ENCODE measurements at places on chromosomes 16 and 17.

DNA sequence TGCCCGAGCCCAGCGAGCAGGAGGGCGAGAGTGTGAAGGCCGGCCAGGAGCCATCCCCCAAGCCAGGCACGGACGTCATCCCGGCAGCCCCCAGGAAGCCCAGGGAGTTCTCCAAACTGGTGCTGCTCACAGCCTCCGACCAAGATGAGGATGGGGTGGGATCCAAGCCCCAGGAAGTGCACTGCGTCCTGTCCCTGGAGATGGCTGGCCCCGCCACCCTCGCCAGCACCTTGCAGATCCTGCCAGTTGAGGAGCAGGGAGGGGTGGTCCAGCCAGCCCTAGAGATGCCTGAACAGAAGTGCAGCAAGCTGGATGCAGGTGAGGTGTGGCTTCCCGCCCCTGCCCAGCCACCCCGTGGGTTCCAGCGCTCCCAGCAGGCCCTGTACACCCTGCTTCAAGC is 18.0 kb downstream of the FLYWCH1 start:
- DNase-seq, result no peak

- no peak for DNase-seq
Measured at GRCh38 chr16:85054948-85055492, 27.4 kb downstream of the KIAA0513 start.

DNA sequence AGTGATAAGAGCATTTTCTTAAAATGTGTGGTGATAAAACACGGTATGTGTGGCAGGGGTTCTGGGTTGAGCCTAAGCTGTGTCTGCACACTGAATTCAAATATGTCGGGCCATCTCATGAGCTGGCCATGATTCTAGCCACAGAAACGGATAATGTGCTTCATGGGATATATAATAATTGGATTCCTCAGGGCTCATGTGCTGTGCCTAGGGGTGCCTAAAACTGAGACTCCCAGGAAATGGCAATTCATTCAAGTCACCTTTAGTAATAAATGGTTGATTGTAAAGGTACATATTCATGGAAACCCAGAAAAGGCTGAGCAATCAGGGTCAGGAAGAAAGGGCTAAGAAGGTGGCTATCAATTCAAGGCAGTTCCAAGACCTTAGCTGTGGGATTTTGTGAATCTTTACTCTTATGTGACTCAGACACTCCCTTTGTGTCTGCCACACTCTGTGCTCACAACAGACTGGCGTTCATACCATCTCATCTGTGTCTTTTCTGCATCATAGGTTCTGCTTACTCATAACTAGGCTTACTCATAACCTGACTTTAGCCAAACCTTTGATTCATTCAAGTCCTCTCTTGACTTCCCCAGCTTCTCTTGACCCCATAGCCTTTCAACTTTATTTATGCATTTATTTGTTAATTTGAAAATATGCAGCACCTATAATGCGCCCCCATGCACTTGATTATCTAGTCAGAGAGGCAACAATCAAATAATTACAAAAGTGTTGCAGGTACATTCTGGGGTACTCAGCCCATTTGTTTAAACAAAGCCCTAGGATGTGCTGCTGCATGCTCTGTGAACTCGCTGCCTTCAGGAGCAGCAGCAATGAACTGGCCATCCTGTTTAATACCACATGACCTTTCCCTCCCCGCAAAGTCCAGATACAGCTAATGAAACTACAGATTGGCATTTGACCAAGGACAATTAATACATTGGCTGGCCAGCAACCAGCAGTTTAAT is 28.4 kb upstream of the MED13 start:
- DNase-seq, result no peak

DNA sequence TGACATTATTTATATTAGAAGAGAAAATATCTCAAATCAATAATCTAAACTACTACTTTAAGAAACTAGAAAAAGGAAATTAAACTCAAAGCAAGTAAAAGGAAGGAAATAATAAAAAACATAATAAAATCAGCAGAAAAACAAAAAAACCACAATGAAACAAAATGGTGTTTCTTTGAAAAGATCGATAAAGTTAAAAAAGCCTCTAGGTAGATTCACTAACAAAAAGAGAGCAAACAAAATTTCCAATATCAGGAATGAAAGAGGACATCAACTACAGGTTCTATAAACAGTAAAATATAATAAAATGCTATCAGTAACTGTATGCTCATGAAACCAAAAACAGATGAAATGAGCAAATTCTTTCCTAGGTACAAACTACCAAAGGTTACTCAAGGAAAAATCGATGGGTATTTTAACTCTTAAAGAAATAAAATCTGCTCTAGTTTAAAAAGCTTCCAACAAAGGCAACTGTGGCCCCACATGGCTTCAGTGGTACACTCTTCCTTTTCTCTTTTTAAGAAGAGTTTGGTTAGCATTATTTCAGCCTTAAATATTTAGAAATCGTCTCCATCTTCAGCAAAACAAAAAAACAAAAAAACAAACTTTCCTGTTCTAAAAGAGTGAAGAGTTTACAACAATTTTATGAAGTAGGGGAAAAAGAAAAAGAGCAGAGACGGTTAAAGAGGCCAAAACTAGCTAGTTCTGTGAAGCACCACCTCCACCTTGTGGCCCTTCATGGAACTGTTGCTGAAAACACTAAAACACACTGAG is 102.2 kb downstream of the TRIM37 start:
- peak; percentile 48 for DNase-seq

DNA sequence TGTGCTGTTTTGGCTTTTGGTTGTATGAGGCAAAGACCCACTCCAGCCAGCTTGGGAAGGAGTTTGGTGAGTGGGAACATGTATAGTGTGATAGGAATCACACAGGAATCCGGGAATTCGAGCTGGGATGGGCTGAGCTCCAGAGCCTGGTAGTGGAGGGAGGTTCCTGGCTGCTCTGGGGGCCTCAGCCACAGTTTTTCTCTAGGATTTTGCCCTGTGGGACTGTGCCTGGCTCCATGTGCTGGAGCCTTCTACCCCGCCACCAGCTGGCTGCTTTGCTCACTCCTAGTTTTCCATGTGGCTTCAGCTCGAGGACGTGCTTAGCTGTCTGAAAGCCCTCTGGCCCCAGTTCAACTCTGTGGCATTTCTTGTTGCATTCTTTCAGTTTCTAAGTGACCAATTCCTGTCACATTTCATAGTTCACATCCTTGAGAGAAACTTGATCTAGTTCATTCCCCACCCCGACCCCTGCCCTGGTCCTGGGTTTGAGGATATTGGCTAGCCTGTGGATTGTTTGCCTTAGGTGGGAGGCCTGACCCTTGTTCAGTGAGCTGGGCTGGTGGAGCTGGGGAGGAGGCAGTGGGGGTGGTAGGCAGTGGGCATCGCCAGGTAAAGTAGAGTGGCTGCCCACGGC is 5.0 kb downstream of the SEC14L1 start:
- DNase-seq, result no peak

GRCh38 chr17:75288770-75289114 is 491 bp downstream of the SLC25A19 start:
- peak; percentile 38 for DNase-seq

DNA sequence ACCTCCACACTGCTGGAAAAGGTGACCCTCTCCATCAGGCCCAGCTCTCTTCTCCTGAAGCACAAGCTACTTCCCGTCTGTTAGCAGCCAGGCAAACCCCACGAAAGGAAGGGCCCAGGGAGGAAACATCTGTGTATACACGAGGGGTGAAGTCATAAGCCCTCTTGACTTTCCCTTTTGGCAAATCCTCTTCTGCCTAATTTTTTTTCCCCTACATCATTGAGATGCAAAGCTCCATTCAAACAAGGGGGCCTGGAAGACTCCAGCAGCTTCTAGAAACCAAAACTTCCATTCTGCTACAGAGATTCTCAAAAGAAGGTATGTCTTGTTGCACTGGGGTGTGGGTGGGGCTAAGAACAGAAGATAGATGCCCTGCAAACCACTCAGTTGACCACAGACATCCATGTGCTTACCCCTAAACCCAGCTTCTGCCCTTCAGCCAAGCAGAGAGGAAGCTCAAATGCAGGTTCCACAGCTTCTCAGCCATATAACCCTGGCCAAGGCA is 145.6 kb upstream of the RCVRN start:
- DNase-seq, result no peak

Data from T-helper 2 cell (primary cell).